GM12865 (cell line): ENCODE measurements at places on chromosomes 4 and X.

GRCh38 chr4:128831531-128832242, 22.2 kb downstream of the JADE1 start:
- DNase-seq: no peak

DNA sequence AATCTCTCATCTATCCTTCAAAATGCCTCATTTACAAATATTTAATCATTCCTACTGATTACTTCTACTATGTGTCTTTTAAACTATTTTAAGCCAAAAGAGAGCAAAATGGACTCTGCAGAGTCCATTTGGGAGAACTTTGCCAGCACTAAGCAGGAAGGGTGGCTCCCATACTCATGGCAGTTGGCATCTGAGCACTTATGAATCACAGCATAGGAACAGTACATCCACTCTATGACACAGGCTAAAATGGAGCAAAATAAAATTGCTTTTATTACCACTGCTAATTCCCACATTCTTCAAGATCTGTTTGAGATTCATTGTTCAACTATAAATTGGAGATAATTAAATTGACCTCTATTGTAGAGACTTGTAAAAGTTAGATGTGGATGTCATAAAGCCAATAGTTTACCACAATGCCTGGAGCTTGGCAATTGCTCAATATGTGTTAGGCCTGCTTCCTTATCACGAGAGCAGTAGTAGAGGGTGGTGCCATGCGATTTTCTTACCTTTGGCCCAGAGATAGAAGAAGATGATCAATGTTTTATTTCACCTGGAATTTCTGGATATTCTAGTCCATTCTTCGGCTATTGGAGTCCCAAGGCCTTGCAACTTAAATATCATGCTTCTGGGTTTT, 19.1 kb downstream of the HPGD start:
- no peak for DNase-seq

DNA sequence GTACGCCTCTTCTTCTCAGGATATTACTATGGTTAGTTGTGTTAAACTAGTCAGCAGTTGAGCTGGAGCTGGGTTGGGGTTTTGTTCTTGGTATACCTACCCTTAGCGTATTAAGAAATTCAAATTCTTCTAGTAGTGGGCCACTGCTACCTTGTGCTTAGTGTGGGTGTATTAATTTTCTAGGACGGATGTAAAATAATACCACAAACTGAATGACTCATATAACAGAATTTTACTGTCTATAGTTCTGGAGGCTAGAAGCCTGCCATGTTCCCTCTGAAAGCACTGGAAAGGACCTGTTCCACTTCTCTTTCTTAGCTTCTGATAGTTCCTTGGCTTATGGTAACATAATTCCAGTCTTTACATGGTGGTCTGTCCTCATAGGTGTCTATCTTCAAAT, 1274.7 kb downstream of the ADGRL3 start:
- no peak for DNase-seq

DNA sequence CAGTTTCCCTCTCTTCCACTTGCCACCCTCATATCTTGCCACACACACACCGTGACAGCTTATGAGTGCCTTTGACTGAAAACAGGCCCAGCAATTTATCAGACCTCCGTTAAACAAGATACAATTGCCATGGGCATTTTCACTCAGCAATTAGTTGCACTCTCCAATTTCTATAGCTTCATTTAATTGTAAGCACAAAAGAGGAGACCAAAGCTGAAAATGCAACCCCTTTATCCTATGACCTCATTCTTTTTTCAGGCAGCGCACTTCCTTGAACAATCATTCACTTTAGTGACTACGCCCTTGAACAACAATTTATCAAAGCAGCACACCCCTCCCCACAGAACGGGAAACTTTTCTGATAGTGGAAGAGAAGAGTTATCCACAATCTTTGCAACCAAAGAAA, 4.1 kb downstream of the POF1B start:
- no peak for DNase-seq

- DNase-seq: no peak
Observed at GRCh38 chr4:112973750-112974251, 75.7 kb upstream of the ANK2 start.

GRCh38 chrX:769796-770195, 139.2 kb downstream of the SHOX start:
- no peak for DNase-seq

- no peak for DNase-seq
Observed at GRCh38 chr4:128525992-128526630, 238.5 kb upstream of the PGRMC2 start.

DNA sequence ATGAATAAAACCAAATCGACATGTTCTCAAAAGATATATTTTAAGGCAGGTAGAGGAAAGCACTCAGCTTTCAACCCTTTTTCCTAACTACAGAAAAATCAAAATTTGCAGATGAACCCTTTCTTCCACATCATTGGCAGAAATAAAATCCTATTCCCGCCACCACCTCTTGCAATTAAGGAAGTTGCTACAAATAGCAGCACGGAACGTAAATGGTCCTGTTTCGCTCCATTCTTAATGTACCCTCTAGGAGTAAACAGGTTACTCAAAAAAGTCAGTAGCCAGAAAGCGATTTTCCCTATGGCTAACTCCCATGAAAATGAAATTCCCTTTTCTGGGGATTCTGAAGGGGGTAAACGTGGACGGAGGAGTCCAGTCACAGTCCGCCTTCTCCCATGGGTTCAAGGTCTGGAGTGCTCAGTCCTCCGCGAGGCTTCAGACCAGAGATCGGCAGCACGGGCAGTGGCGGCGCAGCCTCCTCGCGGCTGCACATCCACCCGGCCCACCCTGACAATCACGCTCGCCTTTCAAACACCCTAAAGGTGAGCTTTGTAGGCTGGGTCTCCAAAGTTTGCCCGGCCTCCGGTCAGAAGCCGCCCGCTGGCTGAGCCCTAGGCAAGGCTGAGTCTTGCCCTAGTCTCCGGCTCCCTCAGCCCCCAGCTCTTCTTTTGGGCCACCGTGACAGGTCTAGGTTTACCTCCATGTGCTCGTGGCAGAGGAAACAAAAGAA, 1.8 kb downstream of the ATP11C start:
- peak; percentile 44 for DNase-seq

GRCh38 chr4:3036131-3036952, 38.0 kb downstream of the HTT-AS start:
- DNase-seq: no peak

- no peak for DNase-seq
Observed at GRCh38 chrX:126237524-126237923, 71.4 kb upstream of the DCAF12L2 start.

DNA sequence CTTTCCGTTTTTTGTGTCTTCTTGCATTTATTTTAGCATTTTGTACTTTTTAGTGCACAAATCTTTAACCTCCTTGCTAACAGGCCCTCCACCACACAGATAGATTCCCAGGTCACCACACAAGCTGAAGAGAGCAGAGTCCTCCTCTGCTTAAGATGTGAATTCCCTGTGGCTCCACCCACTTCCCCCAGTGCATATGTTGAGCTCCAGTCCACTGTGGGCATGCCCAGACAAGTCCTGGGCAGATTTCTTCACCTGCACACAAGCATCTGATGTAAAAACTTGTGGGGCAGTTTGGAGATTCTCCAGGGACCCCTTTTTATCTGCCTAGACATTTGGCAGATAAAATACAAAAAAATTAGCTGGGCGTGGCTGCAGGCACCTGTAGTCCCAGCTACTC, 19.8 kb upstream of the PASD1 start:
- peak; percentile 31 for DNase-seq

DNA sequence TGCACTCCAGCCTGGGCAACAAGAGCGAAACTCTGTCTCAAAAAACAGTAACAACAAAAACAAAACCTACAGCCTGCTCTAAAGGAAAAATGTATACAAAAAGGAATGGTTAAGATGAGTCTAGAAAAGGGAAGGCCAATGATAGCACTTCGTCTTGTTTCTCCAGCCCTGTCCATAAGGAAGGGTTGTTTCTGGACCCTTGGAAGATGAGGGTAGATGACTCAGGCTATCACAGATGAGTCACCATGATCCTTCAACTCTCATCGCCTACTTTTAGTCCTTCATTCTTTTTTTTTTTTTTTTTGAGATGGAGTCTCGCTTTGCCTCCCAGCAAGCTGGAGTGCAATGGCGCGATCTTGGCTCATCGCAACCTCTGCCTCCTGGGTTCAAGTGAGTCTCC, 8.8 kb downstream of the PLA2G12A start:
- DNase-seq: no peak

DNA sequence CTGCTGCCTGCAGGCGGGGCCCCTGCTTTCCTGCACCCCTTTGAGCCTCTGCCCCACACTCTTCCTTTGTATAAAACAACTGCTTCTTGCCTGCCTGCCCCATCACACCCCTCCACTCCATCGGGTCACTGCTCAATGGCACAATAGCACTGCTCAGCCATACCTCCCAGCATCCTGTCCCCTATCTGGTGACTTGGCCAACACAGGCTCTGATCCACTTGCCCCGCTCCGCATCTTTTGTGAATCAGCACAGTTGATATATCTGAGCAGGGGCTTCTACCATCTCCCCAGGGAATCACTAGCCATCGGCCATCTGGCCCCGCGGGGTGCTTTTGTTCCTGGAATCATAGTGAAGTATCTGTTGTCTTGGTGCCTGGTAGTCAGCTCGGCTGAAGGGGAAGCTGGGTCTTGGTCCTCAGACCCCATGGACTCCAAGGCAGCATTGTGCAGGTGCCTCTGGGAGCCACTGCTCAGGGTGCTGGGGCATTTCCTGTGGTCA, 45.3 kb downstream of the MAP7D3 start:
- no peak for DNase-seq

GRCh38 chr4:21450331-21450730, 498.2 kb downstream of the KCNIP4 start:
- DNase-seq: no peak

DNA sequence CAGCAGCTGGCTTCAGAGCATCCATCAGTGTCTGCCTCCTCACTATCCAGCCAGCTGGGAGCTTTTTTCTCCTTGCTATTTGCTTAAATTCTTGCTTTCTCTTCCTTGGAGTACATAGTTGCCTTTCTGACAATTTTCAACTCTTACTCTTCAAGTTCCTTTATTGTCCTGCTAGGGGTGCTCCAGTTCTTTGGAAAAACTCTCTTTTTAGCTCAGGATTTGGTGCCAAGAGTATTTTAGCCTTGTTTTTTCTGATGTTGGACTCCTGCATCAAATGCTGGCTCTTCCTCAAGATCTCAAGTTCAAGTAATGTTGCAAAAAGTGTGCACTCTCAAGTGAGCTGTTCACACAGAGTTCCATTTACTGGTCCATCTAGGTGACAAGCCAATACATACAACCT, 126.4 kb downstream of the KDR start:
- DNase-seq: no peak

- no peak for DNase-seq
Observed at GRCh38 chrX:133786382-133786781, 199.0 kb downstream of the GPC3 start.

GRCh38 chrX:118353081-118353850, 7.4 kb downstream of the WDR44 start:
- peak; percentile 46 for DNase-seq

- DNase-seq: no peak
Observed at GRCh38 chr4:139734201-139734874, 68.7 kb downstream of the MGST2 start.

- no peak for DNase-seq
Observed at GRCh38 chrX:72122621-72123337, 8.9 kb downstream of the RTL5 start.

GRCh38 chr4:13762130-13762529, 134.6 kb upstream of the BOD1L1 start:
- DNase-seq: no peak

DNA sequence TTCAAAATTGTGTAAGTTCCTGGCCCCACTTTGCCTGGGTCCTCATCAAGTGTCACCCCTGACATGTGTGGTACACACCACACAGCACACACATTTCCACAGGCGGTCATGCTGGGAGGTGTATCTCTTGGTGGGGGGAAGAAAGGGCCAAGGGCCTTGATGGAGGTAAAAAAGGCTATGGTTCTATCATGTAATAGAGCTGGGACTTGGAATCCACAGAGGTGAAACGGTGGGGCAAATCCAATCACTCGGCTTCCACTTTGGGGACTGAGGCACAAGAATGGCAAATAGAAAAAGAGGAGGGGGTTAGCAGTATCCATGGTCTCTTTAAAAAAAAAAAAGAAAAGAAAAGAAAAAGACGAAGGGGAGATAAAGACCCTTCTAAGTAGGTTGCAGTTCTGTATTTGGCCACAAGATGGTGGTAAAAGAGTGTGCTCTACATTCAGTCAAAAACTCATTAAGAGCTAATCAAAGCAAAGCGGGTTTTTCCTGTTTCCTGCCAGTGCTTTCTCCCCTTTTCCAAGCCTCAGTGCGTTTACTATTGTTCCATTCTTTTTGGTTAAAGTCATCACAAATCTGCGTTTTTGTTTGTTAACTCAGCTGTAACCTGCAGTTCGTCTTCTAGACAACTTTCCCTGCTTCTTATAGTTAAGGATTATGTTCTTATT, 37.0 kb upstream of the ATP6AP2 start:
- peak; percentile 49 for DNase-seq

GRCh38 chr4:6562931-6563901, 11.8 kb upstream of the MAN2B2 start:
- DNase-seq: no peak

GRCh38 chr4:6423575-6423974, 48.8 kb downstream of the PPP2R2C start:
- DNase-seq: peak; percentile 54

DNA sequence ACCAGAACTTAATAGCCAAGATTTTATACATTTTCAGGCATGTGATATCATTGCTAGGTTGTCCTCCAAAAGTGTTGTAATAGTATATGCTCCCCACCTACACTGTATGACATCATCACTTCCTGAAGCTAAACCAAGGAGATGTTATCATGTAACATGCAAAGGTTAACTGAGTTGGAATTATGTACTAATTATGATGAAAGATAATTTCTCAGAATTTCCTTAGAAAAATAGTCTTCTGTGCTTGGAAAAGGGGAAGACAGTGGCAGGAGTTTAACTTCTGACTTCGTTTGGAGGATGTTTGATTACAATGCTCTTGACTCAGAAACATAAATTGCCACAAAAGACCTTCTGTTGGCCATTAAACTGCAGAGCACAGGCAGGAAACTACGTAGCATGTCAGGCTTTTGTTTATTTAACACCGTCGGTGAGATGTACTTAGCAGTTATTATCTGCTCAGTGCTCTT, 83.6 kb upstream of the GUCY1A1 start:
- no peak for DNase-seq

DNA sequence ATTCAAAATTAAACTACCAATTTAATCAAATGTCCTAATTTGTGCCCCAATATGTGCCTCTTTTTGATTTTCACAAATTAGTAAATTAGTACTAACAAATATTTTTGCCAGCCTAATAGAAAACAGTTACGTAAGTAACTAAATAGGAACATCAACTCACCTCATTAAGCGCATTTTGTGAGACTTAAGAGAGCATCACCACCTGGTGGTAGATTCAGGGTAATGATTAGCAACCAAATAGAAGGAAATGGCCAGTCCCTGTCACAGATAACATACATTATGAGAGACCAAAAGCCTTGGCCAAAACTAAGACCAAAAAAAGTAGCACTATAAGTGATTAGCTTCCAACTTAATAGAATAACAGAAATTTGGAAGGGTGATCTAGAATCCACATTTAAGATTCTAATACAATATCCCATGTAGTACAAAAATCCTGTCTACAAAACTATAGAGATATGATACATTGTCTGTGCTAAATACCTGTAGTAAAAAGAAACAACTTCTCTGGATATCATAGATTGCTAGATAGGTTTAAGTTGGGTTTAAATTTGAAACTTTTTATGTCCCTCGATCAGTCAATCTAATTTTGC, 46.7 kb downstream of the C4orf46 start:
- peak; percentile 68 for DNase-seq
